ENCODE measurements at places on chromosomes 4 and X.

DNA sequence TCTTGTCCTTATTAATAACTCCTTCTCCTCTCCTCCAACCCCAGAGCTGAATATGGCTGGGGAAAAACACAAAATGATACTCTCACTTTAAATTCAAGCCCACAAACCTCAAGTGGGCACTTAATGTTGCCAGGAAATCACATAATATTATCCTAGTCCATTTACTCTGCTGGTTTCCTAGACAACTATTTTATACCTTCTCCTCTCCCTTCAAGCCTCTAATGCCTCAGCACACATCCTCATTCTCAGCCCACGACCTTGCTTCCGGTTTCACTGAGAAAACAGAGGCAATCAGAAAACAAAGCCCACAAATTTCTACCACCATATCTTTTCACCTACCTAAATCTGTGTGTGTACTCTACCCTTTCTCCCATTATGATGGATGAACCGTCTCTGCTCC lies 12.1 kb upstream of the CLCN5 start:
- no peak for DNase-seq

DNA sequence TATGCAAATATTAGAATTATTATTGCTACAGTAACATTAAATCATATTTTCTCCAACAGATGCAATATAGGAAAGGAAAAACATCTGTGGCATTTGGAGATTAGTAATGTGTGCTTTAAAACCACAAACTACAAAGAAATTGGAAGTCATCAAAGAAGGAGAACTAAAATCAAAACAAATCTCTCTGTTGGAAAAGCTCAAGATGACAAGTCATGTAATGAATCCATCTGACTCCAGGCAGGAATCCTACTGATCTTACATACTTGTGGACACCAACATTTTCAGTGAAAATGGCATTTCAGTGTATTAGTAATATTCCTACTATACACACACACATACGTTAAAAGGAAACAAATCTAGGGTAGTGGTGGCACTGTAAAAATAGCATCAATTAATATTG lies 98.2 kb downstream of the SLC39A8 start:
- no peak for DNase-seq

- no peak for DNase-seq
Observed at GRCh38 chr4:159142241-159142640, 39.4 kb downstream of the RAPGEF2 start.

- DNase-seq = no peak
Observed at GRCh38 chr4:21327976-21328700, 620.4 kb downstream of the KCNIP4 start.

DNA sequence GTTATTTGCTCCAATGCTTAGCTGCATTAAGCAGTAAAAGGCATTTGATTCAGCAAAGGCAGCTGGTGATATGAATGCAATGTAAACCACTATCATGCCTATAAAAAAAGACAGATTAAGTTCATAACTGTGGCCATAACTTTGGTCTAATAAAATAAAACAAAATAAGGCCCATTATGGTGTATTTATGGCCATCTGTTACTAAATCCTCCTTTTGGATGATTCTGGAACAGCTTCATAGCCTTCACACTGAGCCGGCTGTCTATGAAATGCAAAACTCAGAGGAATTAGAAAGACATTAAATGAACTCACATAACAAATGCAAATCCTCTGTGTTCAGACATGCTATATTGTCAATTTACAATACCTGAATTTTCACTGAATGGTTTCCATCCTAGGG lies 223.7 kb upstream of the FAT4 start:
- no peak for DNase-seq

GRCh38 chrX:15566244-15566643 lies 34.5 kb downstream of the ACE2 start:
- DNase-seq = no peak

DNA sequence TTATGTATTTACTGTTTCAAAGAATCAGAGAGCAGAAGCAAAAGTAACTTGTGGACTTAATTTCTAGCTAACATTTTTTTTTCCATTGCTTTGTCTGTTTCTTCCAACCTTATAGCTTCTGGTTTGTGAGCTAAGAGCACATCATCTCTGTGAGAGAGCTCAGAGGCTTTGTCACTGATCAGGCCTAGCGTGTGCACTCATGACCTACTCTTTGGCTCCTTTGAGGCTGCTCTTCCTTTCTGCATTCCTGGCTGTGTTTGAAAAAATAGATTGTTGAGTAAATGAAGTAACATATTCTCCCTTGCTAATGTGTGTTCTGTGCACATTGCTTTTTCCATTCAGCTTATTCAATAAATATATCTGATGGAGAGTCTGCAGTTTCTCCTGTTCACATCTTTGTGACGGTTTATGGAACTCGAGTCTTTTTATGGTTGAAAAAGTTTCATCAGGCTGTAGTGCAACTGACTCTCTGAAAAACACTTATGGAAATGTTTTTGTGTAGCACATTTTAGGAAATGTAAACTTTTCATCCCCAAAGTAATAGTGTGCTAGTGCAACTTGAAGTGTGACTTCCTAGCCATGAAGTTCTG lies 133.0 kb downstream of the RAPGEF2 start:
- DNase-seq = no peak

GRCh38 chrX:22078117-22078516 lies 46.0 kb downstream of the PHEX start:
- no peak for DNase-seq

GRCh38 chr4:126697748-126698147 lies 935.0 kb upstream of the INTU start:
- no peak for DNase-seq

GRCh38 chr4:141132709-141133145 lies 542 bp downstream of the RNF150 start:
- no peak for DNase-seq

- DNase-seq = no peak
Observed at GRCh38 chr4:42656679-42656943, 294 bp downstream of the ATP8A1 start.

DNA sequence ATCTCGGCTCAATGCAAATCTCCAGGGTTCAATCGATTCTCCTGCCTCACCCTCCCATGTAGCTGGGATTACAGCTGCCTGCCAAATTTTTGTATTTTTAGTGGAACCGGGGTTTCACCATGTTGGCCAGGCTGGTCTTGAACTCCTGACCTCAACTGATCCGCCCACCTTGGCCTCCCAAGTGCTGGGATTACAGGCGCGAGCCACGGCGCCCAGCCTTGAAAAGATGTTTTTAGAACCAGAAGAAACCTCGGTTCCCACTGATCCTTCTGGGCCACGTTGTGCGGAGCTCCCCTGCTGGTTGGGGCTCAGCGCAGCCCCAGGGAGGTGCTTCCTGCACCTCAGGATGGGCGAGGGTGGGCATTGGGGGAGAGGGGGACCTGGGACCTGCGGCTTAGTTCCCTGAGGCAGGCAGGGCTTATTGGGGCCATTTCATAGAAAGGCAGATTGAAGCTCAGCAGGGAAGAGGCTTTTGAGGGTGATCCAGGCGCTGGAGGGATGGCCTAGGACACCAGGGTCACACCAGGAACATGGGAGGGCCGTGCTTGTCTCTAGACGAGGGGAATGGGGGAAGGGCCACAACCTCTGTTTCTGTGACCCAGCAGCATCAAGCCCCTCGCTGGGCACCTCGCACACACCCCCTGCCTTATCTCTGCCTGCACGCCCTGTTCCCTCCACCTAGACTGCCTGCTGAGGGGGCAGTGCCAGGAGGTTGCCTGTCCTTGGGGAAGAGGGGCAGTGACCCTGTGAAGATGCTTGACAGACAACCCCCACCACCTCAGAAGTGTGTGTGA lies 6.3 kb upstream of the ADD1 start:
- DNase-seq = no peak

DNA sequence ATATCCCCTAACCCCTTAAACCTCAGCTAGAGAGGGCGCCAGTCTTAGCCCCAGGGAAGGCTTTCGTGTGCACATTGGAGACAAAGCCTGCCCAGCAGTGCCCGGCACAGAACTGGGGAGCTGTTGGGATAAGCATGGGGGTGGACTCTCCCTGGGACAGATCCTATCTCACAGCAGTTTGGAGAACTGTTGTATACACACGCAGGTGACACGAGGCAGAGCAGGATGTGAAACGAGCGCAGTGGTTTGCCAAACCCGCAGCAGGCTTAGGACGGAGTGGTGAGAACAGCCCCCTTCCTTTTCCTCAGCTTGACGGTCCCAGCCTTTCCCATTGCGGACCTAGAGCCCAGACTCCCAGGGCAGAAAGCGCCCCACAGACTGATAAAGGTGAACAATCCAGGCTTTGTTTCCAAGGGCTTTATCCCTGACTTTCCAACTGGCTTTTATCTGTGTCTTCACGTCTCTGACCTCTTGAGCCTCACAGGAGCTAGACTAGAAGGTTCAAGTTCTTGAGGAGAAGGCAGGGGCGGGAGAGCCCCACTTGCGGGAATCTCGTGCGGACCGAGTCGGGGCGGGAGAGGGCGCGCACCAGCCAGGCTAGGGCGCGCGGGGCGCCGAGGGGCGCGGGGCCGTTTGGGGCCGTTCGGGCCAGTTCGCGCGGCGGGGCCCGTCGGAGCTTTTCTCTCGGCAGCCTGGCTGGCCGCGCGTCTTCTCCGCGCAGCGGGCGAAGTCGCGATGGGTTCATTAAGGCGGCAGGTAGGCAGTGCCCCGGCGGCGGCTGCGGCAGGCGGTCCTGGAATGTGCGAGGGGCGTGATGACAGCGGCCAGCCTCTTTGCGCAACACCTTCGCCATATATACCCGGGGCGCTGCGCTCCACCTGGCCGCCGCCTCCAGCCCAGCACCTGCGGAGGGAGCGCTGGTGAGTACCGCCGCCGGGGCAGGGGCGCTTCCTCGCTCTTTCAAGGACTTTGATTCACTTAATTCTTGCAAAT lies at the start of gene SLC34A2:
Gene SLC34A2 (plus strand): TSS at position 881 of the 993 bp plus-strand sequence. CDS start 6,650 bp downstream, outside the sequence.
- DNase-seq = no peak

DNA sequence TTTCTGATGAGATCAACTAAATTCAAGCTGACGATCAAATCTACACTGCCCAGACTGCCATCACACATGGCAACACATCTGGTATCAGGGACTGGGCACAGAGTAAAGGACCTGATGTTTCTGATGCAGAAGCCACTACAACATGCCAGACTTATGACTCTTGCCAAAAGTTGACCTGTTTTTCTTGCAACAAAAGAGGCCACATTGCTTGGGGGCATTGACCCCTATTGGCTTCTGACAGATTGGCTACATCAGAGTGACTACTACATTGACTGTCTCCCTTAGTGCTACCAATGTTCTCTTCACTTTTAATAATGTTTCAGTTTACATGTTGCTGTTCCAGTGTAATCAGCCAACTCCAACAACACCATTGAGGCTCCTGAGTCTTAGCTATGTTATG lies 15.3 kb upstream of the SMIM10 start:
- no peak for DNase-seq

DNA sequence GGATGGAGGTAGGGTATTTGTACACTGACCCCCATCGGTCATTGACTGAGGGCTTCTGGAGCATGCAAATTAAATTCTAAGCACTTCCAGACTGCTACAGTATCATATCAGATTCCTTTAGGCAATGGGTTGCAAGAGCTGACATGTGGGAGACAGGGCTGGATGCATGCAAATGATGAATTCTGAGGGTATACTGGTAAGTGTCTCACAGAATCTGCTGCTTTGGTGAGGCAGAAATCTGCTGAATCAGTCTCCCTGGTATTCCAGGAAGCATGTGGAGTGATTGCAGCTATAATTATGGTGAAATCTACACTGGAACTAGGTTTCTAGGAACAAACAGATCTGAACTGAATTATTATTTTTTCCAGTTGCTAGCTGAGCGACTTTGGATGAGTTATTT lies 684.9 kb upstream of the MAGEB2 start:
- no peak for DNase-seq
